Mesendoderm (in vitro differentiated cells): ENCODE measurements at places on chromosomes 13 and 19.

- no peaks in the 10 kb centered on the region for H3K27me3 ChIP-seq
- peaks cover 4% of the 10 kb centered on the region for H3K4me1 ChIP-seq
- DNase-seq = peak; percentile 92
- H3K36me3 ChIP-seq = no peaks in the 10 kb centered on the region
- no peak overlapping the region for H3K4me3 ChIP-seq
- H3K27ac ChIP-seq = peak overlapping the region; percentile 51
These were observed 65.1 kb downstream of the FLT1 start for GRCh38 chr13:28429685-28430290.

- H3K36me3 ChIP-seq = no peaks in the 10 kb centered on the region
- H3K4me3 ChIP-seq = no peak overlapping the region
- H3K27me3 ChIP-seq = no peaks in the 10 kb centered on the region
- H3K4me1 ChIP-seq = no peaks in the 10 kb centered on the region
These were observed 17.1 kb downstream of the NWD1 start for GRCh38 chr19:16736709-16737108.

GRCh38 chr13:58093394-58093793, 461.9 kb downstream of the PCDH17 start:
- no peaks in the 10 kb centered on the region for H3K36me3 ChIP-seq
- H3K27ac ChIP-seq = no peak overlapping the region
- H3K4me3 ChIP-seq = no peak overlapping the region
- H3K4me1 ChIP-seq = no peaks in the 10 kb centered on the region
- no peaks in the 10 kb centered on the region for H3K27me3 ChIP-seq

DNA sequence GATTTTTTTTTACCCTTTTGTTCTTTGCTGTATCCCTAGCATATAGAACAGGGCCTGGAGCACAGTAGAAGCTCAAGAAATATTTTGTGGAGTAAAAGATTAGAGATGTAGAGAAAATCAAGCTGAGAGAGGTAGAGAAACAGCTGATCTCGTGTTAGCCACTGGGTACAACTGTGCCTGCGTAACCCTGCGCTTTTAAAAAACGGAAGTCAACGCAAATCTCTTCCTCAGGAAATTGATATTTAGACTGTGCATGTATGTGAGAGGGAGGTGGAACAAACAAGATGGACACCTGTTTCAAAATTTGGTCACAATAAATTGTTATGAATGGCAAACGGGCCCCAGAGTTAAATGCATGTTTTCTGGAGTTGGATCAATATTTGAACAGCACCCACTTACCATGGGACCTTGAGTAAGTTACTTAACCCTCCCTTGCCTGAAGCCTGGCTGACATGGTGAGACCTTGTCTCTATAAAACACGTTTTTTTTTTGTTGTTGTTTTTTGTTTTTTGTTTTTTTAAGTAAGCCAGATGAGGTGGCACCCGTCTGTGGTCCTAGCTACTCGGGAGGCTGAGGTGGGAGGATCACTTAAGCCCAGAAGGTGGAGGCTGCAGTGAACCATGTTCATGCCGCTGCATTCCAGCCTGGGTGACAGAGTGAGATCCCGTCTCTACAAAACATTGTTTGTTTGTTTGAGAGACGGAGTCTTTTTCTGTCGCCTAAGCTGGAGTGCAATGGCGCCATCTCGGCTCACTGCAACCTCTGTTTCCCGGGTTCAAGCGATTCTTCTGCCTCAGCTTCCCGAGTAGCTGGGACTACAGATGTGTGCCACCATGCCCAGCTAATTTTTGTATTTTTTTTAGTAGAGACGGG, 3.3 kb upstream of the EPOR start:
- H3K36me3 ChIP-seq = no peaks in the 10 kb centered on the region
- no peak overlapping the region for H3K4me3 ChIP-seq
- no peaks in the 10 kb centered on the region for H3K4me1 ChIP-seq
- H3K27me3 ChIP-seq = no peaks in the 10 kb centered on the region
- DNase-seq = no peak
- H3K27ac ChIP-seq = no peak overlapping the region

- peaks cover 2% of the 10 kb centered on the region for H3K36me3 ChIP-seq
- H3K27me3 ChIP-seq = no peaks in the 10 kb centered on the region
- peak overlapping the region; percentile 94 for H3K27ac ChIP-seq
These were observed 306 bp downstream of the SUGT1 start for GRCh38 chr13:52652980-52653303.

DNA sequence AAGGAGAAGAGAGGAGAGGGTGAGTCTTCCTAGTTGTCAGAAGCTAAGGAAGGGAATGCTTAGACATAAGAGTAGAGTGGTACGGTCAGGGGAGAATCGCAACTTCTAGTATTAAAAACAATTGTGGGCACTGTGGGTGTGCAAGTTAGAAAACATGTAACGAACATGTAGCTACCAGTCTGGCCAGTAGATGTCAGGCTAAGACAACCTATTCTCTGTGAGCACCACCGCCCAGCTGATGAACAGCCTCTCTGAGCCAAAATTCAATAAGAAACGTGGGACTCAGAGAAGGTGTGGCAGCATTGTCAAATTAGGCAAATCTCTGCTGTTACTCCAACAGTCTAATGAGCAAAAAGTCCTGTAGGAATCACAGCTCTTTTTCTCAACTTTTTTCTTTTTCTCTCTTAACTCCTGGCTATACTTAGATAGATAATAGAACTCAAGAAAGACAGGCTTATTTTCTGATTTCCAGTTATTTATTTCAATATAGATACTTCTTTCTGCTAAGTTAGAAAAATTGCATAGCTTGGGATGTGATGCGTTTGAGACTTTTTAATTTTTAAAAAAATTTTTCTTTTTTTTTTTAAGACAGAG, 186.2 kb downstream of the USP12 start:
- peaks cover 2% of the 10 kb centered on the region for H3K4me1 ChIP-seq
- DNase-seq = peak; percentile 74
- no peak overlapping the region for H3K27ac ChIP-seq
- H3K27me3 ChIP-seq = no peaks in the 10 kb centered on the region
- H3K36me3 ChIP-seq = no peaks in the 10 kb centered on the region

GRCh38 chr19:43634506-43634871, 5.2 kb downstream of the CADM4 start:
- peaks cover 8% of the 10 kb centered on the region for H3K27me3 ChIP-seq
- no peaks in the 10 kb centered on the region for H3K36me3 ChIP-seq
- peak; percentile 73 for DNase-seq
- H3K27ac ChIP-seq = no peak overlapping the region
- H3K4me3 ChIP-seq = peak overlapping the region; percentile 25

GRCh38 chr13:90798381-90798780, 549.1 kb upstream of the MIR17HG start:
- H3K4me3 ChIP-seq = no peak overlapping the region
- H3K27me3 ChIP-seq = no peaks in the 10 kb centered on the region
- no peak for DNase-seq
- no peaks in the 10 kb centered on the region for H3K36me3 ChIP-seq

DNA sequence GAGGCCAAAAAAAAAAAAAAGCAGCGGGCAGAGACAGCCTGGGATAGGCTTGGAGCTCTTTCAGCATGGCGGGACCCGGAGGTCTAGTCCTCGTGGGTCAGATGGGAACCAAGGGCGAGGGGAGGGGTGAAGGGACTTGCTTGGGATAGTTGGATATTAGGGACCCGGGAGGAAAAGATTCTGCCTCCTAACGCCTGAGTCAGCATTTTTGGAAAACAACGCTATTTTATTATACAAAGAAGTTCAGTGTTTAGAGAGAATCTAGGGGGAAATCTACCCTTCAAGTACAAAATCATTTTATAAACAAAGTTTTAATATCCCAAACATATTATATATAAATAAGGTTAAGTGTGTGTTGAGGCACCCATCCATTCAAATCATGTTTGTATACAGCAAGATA, 156.7 kb downstream of the ZNF536 start:
- DNase-seq = no peak
- no peak overlapping the region for H3K27ac ChIP-seq
- no peaks in the 10 kb centered on the region for H3K36me3 ChIP-seq
- H3K4me3 ChIP-seq = no peak overlapping the region
- no peaks in the 10 kb centered on the region for H3K27me3 ChIP-seq
- H3K4me1 ChIP-seq = no peaks in the 10 kb centered on the region

DNA sequence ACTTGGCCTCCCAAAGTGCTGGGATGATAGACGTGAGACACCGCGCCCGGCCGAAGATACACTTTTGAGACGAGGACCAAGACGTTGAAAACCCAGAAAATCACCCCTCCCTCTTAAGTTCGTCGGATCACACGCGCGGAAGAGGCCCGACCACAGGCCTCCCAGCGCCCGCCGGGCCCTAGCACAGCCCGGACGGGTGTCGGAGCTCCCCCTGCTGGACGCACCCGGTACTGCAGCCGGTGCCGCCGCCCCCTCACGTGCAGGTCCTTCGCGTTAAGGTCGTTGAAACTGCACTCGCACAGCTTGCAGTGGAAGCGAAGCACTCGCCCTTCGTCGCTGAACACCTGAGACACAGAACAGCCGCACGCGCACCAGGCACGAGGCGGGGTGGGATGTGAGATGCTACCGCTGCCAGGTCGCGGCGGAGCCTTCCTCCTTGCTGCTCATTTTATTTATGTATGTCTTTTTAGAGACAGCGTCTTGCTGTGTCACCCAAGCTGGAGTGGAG, 35.7 kb upstream of the MATK start:
- DNase-seq = peak; percentile 64
- H3K27me3 ChIP-seq = no peaks in the 10 kb centered on the region
- H3K4me3 ChIP-seq = no peak overlapping the region
- no peaks in the 10 kb centered on the region for H3K4me1 ChIP-seq

GRCh38 chr13:96025283-96025682, 27.9 kb downstream of the UGGT2 start:
- no peak for DNase-seq
- H3K4me1 ChIP-seq = no peaks in the 10 kb centered on the region
- H3K4me3 ChIP-seq = no peak overlapping the region
- no peaks in the 10 kb centered on the region for H3K27me3 ChIP-seq

DNA sequence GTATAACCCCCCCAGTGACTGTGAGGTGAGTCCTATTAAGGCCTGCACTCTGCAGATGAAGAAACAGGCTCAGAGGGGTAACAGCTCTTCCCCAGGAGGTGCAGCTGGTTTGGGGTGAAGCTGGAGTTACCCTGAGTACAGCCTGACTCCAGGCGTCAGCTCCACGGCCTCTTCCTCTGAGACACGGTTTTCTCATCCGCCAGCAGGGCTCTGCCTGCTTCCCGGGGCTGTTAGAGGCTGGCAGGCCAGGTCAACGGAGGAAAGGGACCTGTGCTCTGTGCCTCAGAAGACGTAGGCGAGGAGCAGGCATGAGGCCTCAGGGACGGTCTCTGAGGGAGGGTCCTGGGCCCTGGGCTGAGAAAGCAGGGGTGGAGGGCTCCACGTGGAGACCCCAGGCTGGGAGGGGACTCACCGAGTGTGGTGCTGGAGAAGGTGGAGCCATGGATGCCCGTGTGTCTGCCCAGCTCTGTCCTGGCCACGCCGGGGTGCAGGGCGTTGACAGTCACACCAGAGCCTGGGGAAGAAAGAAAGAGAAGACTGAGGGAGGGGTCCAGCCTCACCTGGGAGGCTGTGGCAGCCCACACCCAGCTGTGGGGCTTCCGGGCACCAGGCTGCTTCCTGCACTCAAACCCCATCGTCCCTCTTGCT, 9.0 kb upstream of the GP6 start:
- no peak overlapping the region for H3K4me3 ChIP-seq
- no peak overlapping the region for H3K27ac ChIP-seq
- peaks cover 20% of the 10 kb centered on the region for H3K36me3 ChIP-seq
- DNase-seq = no peak
- H3K4me1 ChIP-seq = no peaks in the 10 kb centered on the region
- no peaks in the 10 kb centered on the region for H3K27me3 ChIP-seq

DNA sequence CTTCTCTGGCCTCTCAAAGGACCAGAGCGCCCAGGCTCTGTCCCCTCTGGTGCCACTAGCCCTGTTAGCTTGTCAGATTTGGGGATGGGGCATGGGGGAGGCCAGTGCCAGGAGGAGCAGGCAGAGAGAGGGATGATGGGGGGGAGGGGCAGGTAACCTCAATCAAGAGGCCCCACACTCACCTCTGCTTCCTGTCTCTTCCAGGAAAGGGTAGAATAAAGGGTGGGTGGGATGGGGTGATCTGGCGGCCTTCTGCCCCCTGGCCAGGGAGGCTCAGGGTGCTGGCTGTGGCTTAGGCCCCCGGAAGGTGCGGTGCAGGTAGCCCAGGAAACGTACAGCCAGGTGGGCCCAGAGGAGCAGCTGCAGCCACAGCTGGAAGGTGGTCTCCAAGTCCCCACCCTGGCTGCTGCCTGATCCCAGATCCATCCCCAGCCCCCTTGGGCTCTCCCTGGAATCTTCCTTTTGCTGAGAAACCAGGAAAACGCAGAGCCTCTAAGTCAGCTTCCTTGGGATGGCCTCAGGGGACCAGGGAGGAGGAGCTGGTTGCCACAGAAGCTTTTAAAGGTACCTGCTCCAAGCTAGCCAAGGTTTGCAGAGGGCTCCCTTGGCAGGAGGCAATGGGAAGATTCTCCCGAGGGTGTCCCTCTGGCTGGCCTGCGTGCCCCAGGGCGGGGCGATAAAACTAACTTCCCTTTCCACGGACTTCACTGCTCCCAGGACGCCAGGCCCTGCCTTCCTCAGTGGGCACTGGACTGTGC, 5.3 kb downstream of the PRKACA start:
- peaks cover 9% of the 10 kb centered on the region for H3K4me1 ChIP-seq
- H3K27ac ChIP-seq = no peak overlapping the region
- no peaks in the 10 kb centered on the region for H3K27me3 ChIP-seq

DNA sequence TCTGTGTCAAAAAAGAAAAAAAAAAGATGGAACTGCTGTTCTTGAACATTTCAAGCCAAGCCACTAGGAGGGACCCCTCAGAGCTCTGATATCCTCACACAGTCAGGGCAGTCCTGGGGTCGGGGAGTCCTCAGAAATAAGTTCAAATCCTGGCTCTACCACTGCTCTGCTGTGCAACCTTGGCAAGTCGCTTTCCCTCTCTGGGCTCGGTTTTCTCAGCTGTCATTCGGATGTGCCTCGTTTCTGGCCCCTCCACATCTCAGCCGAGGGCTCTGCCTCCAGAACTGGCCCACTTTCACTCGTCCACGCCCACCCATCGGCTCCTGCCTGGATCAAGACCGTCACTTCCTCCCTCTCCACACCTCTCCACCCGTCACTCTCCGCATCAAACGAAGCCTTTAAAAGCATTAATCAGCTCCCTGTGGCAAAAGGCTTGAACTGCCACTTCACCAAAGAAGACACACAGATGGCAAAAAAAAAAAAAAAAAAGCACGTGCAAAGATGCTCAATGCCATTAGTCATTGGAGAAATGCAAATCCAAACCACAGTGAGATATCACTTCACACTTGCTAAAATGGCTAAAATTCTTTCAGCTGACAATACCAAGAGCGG, 7.4 kb upstream of the ZNRF4 start:
- no peak overlapping the region for H3K27ac ChIP-seq
- H3K27me3 ChIP-seq = no peaks in the 10 kb centered on the region
